T-helper 17 cell (primary cell): ENCODE measurements at places on chromosomes 4 and X.

- DNase-seq: peak; percentile 71
Measured at GRCh38 chrX:135521405-135522131, 1.1 kb downstream of the INTS6L start.

DNA sequence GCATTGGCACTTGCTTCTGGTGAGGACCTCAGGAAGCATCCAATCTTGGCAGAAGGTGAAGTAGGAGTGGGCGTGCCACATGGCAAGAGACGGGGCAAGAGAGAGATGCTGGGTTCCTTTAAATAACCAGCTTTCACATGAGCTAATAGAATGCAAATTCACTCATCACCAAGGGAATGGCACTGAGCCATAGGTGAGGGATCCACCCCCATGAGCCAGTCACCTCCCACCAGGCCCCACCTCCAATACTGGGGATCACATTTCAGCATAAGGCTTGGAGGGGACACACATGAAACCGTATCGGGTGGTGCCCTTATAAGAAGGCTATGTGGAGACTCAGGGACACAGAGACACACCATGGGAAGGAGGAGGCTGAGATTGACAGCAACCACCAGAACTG, 140.0 kb upstream of the MSX1 start:
- DNase-seq: no peak

- no peak for DNase-seq
Measured at GRCh38 chr4:8197521-8197920, 1.6 kb upstream of the SH3TC1 start.

DNA sequence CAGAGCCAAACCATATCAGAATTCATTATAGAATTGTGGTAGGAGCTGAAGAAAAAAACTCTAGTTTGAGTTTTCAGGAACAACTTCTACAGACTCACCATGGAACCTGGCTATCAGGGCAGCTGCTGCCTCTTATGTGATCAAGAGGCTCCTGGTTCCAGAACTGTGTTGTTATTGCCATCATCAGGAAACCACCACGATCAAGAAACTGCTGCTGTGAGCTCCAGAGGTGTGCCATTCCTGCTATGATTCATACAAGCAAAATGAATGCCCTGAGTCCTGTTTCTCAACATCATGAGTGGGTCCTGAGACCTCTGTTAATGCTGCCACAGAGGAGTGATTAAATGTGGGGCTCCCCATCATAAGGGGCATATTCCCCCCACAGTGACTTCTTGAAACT, 43.7 kb downstream of the TASL start:
- DNase-seq: no peak

- DNase-seq: no peak
Measured at GRCh38 chrX:31543634-31544033, 471.8 kb upstream of the FTHL17 start.

- no peak for DNase-seq
Measured at GRCh38 chrX:14003876-14004425, 25.7 kb downstream of the GEMIN8 start.

GRCh38 chrX:51876441-51876840, 17.0 kb upstream of the MAGED1 start:
- no peak for DNase-seq

DNA sequence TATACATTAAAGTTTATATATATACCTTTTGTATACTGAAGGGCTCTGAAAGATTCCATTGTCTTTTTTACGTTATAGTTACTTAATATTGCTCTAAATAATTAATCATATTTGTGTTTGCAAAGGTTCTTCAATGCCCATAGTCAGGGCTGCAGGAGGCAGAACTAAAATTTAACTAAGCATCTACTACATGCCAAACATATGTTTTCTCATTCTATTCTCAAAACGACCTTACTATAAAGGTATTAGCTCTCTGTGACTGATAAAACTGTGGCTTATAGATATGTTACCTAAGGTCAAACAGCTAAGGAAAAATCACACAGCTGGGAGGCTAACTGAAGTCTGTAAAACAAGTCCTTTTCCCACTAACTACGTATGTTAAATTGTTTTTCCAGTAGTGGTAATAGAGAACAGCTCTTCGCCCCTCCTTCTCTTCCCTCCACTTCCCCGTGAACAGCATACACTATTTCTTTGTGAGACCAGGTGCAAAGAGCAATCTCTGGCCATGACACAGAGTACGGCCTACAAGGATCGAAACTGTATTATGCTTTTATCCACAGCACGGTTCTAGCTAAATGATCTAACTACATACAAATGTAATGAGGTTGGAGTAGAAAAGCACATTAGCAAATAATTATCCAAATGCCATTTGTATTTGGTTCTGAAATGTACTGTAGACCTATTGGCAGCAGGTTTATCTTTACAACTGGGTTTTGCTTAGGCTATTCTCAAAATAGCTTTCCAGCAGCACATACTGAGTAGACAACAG, 1.7 kb downstream of the CNOT6L start:
- no peak for DNase-seq

- no peak for DNase-seq
Measured at GRCh38 chr4:138707746-138708677, 307.6 kb upstream of the NOCT start.

DNA sequence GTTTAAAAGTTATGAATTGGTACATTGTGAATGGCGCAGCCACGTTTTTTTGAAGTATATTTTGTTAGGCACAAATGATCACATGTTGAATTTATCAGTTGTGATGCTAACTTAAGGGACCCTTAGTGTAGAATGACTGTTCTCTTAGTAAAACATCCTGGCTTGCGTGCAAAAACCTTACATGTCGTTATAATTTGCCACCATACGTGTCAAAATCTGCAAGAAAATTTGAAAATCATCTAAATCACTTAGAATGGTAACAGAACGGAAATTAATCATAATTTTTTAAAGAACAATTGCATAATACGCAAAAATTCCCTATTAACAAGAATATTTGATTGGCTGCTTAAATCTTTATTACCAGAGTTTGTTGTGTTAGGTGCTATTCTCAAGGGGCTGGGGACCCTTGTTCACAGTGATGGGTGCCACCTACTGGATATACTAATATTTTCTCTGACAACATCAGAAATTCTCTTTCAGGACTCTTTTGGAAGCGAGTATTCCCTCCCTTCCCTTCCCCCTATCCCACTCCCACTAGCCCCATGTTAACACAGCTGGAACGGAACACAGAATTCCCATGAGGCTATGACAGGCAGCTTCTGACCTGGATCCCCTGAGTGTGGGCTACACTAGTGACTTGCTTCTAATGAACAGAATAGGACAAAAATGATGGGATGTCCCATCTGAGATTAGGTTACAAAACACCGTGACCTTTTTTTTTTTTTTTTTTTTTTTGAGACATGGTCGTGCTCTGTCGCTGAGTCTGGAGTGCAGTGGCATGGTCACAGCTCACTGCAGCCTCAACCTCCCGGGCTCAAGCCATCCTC, 71.8 kb downstream of the SUPT20HL2 start:
- DNase-seq: no peak

- no peak for DNase-seq
Measured at GRCh38 chrX:123807835-123808416, 51.9 kb upstream of the XIAP start.

GRCh38 chrX:39065051-39065871, 264.0 kb downstream of the MID1IP1 start:
- no peak for DNase-seq

DNA sequence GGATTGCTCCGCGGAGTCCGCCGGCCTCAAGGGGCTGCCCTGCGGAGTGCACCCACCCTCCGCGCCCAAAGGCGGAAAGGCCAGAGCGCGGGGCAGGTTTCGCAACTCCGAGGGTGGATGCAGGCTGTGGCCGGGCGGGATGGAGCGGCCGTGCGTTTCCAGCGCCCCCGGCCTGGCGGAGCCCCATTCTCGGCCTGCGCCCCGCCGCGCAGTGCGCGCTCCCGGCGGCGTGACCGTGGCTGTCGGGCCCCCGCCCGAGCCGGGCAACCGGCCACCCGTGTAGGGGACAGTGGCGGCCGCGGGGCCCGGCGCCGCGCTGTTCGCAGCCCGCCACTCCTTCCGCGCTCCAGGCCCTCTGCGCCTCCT, 331 bp downstream of the SETD7 start:
- DNase-seq: no peak

DNA sequence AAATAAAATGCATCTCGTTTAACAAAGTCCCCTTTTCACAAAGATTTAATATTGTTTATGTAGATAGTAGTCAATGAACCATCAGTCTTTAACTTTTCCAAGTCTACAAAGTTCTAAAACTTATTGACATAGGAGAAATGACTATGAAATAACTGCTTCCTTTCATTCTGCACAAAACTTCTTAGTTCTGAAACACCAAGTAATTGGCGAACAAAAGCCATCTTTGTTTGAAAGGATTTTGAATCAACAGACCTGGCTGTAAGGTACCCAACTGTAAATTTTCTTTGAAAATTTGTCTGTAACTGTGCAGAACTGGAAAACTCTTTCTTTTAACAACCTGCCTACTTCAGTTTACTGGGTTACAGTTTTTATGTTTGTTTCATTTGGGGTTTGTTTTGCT, 25.9 kb downstream of the LEF1 start:
- no peak for DNase-seq

DNA sequence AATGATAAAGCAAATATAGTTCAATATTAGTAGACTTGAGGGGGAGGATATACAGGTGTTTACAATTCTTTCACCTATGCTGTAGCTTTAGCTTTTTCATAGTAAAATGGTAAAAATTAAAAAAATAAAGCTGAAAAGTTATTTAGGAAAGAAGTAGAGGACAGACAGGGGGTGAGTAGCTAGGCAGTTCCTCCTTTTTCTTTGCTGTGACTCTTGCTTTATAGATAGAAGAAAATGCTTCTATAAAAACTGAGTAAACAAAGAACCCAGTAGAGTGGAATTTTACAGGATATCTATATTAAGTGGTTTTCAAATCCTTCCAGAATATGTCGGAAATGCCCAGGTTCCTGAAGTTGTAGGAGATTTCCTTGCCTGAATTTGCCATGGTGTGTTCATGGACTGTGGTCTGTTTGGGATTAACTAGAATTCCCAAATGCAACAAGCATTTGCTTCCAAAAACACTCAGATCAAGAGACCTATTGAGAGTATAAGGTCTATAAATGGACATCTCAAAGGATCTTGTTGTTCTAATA, 74.9 kb downstream of the KDR start:
- no peak for DNase-seq

GRCh38 chr4:185730387-185730786, 81.6 kb downstream of the SORBS2 start:
- DNase-seq: no peak

DNA sequence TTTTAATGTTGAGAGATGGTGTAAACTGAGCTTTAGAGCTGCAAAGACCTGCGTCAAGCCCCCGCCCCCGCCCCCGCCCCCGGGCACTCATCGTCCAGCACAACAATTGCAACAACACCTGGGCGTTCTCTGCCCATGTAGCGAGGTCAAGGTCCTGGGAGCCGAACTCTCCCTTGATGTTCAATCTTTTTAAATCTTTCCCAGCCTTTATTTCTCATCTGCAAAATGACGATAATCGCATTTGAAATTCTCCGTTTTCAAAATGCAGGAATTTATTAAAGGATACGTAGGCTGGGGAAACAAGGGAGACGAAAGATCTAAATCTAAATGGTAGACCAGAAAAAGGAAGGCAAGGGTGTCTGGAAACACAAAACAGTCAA, 648 bp upstream of the MSMO1 start:
- DNase-seq: no peak

- no peak for DNase-seq
Measured at GRCh38 chr4:8555716-8556115, 24.5 kb upstream of the GPR78 start.

- DNase-seq: no peak
Measured at GRCh38 chr4:84317513-84317912, 181.6 kb downstream of the NKX6-1 start.

DNA sequence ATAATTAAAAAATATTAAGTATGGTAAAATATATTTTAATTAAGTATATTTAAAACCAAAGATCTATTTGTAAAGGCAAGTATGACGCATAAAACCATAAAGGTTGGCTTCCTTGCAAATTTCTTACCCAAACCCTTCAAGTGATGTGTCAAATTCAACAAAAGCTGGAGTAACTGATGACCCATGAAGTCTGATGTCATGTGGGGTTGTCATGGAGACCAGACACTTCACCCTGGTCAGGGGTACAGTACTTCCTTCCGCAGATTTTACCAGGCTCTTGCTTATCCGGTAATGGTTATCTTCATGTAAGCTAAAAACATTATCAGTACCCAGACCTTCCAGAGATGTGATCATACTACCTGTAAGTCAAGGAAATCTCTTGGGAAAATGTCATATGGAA, 170.1 kb downstream of the WDFY3 start:
- no peak for DNase-seq

- DNase-seq: no peak
Measured at GRCh38 chr4:87614292-87614890, 6.1 kb downstream of the DSPP start.

DNA sequence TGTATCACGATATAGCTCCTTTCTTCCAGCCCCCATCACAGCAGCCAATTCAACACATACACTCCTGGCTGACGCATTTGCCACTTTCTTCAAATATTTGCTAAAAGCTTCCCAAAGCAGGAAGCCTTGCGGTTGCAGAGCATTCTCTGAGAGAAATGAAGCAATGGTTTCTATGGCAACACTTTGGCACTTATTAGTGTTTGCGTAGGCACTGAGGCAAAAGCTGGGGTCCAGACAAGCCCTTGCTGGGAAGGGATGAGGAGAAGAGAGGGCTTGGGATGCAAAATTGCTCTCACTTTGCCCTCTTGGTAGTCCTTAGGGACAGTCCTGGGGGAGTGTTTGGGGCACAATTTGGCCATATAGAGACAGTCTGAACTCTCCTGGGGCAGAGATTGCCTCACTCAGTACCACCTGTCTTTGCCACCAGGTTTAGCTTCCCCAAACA, 55.0 kb upstream of the PAK3 start:
- no peak for DNase-seq

GRCh38 chr4:17336069-17336468, 175.8 kb downstream of the QDPR start:
- DNase-seq: no peak

GRCh38 chrX:141185366-141185765, 8.4 kb upstream of the LDOC1 start:
- DNase-seq: no peak

- no peak for DNase-seq
Measured at GRCh38 chr4:110669663-110670062, 46.8 kb upstream of the PITX2 start.

GRCh38 chrX:12843668-12844279, 23.1 kb upstream of the TLR7 start:
- no peak for DNase-seq

DNA sequence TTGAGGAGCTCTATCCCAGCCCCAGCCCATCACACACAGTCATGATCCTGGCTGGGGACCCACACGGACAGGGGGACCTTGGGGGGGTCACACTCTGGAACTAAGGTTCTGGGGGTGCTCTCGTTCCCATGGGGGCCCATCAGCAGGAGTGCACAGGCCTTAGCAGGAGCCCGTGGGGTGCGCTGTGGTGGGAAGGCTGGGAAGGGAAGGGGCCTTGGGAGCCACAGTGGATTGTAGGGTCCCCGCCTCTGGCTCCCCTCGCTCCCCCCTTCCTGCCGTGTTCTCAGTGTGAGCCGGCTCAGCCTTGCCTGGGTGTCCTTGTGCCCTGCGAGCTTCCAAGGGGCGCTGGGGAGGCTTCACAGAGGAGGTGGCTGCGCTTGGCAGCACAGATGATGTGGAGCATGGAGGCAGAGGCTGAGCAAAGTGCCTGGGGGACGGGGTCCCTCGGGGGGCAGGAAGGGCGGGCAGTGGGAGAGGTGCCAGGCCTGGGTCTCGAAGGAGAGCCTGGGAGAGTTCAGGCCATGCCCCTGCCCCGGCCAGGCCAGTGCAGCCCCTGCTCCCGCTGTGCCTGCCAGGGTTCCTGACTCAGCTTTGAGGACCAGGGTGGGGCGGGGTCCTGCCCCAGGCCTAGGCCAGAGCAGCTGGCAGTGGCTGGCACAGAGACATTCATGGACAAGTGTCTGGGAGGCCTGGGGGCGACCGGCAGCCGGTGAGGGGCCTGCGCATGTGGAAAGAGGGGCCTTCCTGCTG, 5.5 kb upstream of the HGFAC start:
- no peak for DNase-seq
